ENCODE measurements at places on chromosomes 5 and 9.
A peak's percentile ranks its signal among the peaks of the same experiment; 100 is the strongest.

- no peak for DNase-seq
Measured at GRCh38 chr9:71814226-71814625, 45.9 kb upstream of the CEMIP2 start.

DNA sequence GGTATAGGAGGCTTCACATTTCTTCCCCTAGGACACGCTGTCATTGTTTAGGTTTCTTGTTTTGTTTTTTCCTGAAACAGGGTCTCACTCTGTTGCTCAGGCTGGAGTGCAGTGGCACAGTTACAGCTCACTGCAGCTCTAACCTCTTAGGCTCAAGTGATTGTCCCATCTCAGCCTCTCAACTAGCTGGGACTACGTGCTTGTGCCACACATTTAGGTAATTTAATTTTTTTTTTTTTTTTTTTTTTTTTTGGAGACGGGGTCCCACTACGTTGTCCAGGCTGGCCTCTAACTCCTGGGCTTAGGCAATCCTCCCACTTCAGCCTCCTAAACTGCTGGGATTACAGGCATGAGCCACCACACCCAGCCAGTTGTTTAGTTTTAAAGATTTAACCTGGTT, 66.2 kb downstream of the EXOSC2 start:
- no peak for DNase-seq

DNA sequence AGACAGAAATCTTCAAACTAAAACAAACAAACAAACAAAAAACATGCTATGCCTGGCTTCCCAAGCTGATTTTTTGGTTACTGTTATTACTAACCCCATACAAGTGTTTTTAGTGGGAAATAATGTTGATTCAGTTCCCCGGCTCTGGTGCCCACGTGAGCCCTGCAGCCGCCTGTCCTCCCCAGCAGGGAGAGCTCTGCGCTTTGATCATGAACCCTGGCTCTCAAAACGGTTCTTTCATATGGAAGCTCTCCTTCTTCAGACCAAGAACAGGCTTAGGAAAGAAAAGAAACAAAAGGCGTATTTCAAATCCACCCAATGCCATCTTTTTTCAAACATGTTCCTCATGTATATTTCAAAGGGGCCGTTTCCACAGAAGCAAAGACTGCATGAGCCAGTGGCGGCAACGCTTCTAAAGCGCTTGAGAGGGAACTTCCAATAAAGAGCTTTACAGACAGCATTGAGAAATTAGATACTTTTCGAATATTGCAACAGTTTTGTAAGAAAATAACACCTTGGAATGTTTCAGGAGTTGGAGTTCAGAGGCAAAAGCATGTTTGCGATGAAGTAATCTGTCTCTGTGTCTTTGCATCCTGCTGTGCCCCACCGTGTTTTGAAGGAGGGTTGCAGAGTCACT, 74.8 kb downstream of the ICE1 start:
- no peak for DNase-seq

GRCh38 chr5:373710-374602, 52.4 kb downstream of the AHRR start:
- peak; percentile 62 for DNase-seq

GRCh38 chr5:13263701-13264100, 680.8 kb downstream of the DNAH5 start:
- DNase-seq: no peak

DNA sequence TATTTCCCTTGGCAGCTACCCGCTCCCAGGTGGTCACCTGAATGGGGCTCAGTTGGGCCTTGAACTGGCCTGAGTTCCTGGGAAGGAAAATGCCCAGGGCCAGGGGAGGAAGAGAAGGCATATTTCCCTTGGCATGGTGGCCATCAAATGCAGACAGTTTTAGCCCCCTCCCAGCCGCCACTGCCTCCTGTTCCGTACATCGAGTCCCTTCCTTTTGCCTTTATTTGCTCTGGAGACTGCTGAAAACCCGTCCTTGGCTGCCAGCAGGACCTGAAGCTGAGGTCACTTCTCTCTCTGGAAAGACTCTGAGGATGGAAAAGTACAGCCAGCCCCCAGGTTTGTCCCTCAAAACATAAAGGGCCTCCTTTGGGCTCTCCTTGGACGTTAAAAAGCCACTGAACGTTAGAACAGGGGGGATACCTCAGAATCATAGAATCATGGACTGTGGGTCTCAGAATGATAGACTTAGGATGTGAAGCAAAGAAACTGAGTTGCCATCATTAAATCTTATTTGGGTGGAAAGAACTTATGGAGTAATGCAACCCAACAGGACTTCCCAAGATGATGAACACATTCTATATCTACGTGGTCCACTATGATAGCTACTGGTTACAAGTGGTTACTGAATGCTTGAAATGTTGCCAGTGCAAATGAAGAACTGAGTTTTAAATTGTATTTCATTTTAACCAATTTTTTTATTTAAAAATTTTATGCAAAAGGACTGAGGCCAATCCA, 7.1 kb downstream of the SPARC start:
- no peak for DNase-seq

DNA sequence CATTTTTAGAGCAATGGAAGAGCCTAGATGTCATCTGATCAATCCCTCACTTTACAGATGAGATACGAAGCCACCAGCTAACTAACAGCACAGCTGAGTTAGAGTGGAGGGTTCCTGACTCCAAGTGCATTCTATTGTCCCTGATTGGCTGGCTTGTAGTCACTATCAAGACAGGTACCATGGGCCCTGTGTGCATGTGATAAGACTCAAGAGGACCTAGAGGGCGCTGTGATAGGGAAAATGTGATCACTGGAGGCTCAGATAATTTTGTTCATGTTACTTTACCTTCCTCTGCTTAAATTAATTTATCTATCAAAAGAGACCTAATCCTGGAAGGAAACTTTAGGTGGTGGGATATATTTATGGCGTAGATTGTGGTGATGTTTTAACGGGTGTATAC, 19.5 kb upstream of the SNAPC3 start:
- no peak for DNase-seq

DNA sequence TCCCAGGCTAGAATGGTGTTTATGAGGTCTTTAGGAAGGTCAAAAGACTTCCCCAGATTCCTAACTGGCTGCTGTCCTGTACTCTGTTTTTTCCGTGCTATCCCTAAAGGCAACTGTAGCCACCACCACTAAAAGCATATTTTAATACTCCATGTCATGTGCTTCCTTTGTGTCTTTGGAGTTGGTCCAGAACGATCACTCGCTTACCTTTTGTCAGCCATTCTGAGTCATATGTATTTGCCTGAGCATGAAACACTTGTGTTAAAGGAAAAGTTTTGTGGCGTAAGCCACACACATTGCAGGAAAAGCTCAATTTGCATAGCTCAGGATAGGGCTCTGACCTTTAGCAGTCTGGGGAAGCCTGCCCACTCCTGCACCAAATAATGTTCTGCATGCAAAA, 299.6 kb downstream of the NTRK2 start:
- no peak for DNase-seq

DNA sequence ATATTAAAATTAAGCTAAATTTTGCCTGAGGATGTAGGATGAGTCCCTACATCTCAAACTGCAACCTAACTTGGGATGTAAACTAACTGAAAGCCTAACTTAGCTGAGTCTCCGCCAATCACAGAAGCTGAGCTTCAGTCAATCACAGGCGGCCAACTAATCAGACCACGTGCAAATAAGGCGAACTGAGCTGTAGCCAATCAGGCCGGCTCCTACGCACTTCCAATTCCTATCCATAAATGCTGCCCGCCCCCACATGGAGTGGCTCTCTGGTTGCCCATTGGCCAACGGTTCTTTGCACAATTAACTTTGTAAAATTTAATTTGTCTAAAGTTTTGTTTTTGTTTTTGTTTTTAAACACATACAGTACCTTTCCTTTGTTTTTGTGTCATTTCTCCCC, 13.9 kb upstream of the GPX8 start:
- no peak for DNase-seq

GRCh38 chr5:10733426-10733825, 27.6 kb downstream of the DAP start:
- DNase-seq: no peak

DNA sequence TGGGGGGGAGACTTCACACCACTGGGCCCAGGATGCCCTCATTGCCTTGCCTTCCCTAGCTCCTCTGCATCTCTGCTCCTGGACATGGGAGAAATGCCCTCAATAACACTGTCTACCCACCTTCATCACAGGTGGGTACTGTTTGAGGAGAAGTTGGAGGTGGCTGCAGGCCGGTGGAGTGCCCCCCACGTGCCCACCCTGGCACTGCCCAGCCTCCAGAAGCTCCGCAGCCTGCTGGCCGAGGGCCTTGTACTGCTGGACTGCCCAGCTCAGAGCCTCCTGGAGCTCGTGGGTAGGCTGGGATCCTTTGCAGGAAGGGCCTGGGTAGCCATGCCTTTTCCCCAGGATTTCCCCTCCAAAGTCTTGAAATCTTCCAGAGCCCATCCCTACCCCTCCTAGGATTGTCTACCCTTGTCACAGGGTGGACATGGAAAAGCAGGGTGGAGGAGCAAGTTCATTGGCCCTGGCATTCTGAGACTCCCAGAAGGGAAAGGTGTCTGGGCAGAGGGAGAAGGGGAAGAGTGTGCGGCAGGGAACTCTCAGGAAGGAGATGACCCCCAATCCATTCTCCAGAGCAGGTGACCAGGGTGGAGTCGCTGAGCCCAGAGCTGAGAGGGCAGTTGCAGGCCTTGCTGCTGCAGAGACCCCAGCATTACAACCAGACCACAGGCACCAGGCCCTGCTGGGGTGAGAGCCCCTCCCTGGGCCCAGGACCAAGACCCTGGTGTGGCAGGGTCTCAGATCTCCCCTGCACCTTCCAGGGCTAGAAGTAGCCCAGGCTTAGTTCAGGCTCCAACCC, 886 bp downstream of the SLC4A9 start:
- DNase-seq: no peak

DNA sequence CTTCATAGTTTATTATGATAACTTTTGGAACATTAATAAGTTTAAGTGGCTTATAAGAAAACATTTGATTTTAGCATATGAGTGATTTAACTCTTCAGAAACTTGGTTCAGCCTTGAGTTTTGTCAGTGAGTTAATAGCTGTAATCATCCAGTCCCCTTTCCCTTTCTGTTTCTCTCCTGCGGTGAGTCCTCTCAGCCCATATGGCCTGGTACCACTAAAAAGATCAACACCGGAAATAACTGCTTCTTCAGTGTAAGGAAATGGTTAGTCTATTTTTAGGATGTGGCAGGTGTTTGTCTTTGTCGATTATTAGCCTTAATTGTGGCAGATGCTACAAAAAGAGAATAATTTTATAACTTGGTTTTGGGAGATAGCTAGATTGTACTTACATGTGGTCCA, 120.2 kb upstream of the GRHPR start:
- DNase-seq: peak; percentile 27

DNA sequence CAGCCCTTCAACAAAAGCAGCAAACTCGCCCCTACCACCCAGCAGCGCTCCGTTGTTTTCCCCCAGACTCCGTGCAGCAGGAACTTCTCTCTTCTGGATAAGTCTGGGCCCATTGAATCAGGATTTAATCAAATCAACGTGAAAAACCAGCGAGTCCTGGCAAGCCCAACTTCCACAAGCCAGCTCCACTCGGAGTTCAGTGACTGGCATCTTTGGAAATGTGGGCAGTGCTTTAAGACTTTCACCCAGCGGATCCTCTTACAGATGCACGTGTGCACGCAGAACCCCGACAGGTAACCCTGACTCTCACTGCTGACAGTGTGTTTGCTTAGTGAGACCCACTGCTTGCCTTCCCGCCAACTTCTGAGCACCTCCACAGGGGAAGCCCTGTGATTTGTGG, 81.8 kb downstream of the PRDM6 start:
- no peak for DNase-seq

GRCh38 chr5:78889369-78890140, 95.6 kb downstream of the ARSB start:
- no peak for DNase-seq

- DNase-seq: no peak
Measured at GRCh38 chr5:10627160-10627701, 63.4 kb downstream of the ANKRD33B start.

- no peak for DNase-seq
Measured at GRCh38 chr9:27566118-27566517, 7.2 kb downstream of the C9orf72 start.

DNA sequence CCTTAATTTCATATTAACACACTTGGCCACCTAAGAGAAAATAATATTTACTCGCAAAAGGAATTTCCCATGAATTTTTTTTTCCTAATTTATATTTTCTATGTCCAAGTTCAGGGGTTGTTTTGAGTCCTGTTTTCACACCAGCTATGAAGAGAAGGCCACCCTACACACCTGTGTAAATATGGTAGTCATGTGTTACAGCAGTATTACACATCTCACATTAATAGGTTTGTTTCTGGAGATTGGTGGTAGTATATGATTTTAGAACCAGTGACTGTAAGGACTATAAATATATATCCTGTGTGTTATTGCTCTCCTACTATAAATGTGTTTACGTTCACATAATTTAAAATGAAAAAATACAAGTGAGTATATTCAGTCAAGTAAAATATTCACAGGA, 147.5 kb downstream of the PAM start:
- DNase-seq: no peak

GRCh38 chr9:35675732-35676392, 2.1 kb downstream of the CA9 start:
- DNase-seq: no peak

DNA sequence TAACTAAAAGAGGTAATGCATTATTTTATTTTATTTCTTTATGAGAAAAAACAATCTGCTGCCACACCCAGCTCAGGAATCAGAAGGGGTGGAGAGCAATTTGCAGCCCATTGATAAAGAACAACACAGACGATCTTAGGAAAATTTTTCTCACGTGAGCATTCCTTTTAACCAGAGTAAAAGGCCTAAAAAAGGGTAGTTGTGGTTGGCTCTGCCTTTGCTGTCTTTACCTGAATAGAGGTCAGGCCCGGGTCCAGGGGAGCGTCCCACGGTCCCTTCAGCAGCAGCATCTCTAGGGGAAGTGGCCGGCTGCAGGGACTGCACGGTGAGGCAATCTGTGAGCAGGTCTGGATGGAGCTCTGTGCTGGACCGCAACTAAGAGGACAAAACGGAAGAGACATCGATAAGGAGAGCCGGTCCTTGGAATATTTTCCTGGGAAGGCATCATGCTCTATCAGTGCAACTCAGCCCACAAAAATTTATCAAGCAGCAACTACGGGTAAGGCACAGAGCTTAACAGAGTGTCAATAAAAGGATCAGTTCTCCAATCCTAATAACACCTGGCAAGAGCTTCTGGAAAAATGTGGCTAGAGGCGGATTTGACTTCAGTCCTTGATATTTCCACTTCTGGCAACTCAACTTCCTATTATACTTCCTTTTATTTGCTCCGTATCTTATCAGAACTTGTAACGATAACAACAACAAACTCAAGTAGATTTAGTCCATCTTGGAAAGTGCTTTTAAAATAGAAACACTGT, 372.8 kb upstream of the RFX3 start:
- DNase-seq: no peak

Data from stimulated activated CD4-positive, alpha-beta T cell treated with anti-CD3 and anti-CD28 coated beads, TNF-alpha, amount 100 ng/mL, for 24 hours (primary cell).